Neural crest cell (in vitro differentiated cells): ENCODE measurements at places on chromosomes 7 and 10. TPM values are rescaled to one million over a fixed set of nuclear protein-coding genes. Genes with fewer than 3 reads are reported as not detected.

Gene PRKCQ
- total RNA-seq: 3.2 and 3.3 TPM in 2 replicates

DNA sequence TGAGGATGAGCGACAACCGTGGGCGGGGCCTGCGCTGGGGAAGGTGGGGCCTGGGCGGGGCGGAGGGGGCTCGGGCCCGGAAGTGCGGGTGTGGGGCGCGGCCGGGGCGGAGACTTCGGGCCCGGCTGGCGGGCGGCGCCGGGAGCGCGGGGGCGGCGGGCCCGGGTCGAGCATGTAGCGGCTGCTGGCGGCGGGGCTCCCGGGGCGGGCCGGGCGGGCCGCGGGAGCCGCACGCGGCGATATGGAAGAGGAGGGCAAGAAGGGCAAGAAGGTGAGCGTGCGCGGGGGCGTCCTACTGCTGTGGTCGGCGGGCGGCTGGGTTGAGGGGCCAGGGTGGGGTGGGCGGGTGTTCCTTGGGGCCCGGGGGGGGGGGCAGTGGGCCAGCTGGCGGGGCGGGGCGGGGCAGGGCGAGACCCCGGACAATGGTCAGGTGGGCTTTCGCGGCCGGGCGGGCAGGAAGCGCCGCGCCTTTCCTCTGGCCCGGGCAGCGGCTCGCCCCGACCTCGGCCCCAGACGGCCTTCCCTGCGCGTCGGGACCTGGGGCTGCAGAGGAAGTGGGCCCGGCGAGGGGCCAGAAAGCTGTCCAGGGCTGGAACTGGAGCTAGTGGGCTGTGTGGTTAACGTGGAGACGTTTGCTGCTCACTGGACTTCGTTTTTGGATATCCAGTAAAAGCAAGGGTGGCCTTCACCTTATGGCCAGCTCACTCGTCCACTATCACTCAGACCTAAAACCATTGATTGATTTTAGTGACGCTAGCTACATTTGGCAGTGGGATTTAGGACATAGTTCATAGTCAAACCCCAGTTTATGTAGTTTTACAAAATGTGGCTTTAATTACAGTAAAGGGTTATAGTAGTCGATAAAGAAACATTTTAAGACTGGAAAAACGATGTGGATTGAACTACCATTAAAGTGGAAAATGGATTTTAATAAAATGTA lies at the start of gene CCM2:
TSS of gene CCM2 (plus strand) at position 109 of the 940 bp plus-strand sequence. CDS start at position 242, 133 bp downstream.
- peak; percentile 39 for DNase-seq

DNA sequence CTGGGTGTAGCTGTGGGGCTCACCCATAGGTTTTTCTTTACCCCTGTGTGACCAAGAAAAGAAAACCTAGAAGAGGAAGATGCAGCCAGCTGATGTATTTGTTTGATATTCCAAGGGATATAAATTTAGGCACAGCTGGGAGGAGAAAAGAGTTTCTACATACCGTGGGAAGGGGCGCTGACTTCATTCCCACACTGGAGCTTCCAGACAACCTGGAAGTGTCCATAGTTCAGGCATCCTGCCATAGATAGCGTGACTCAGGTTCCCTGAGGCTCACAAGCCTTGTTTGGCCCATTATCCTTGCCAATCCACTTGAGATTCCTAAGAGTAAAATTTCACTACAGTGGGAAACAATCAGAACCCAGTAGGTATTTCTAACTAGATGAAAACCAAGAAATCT lies 371.7 kb upstream of the NRP1 start:
- DNase-seq: no peak

GRCh38 chr7:110448918-110449317 lies 642.0 kb upstream of the LRRN3 start:
- DNase-seq: no peak

DNA sequence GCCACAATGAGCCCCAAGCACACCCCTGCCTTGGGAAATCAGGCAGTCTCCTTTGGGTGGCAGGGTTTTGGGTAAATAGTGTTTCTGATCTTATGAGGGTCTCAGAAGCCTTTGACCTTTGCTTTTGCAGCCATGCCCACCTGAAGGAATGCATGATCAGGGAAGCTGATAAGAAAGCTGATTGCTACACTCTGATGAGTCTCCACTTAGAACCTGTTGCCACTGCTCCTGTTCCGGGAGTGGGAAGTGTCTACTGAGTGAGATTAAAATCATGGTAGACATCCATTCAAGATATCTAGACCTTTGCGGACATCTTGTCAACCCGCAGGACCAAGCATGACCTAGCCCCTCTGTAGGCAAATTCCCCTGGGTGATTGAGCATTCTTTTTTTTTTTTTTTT lies 282.6 kb downstream of the SKIDA1 start:
- no peak for DNase-seq

Gene TAS2R4
- 1.1 and 1.6 TPM in 2 replicates for total RNA-seq

GRCh38 chr10:49518982-49519578 lies 19.8 kb downstream of the ERCC6 start:
- DNase-seq: peak; percentile 44

- DNase-seq: no peak
These were observed 56.7 kb downstream of the MTPN start for GRCh38 chr7:135920478-135920877.

DNA sequence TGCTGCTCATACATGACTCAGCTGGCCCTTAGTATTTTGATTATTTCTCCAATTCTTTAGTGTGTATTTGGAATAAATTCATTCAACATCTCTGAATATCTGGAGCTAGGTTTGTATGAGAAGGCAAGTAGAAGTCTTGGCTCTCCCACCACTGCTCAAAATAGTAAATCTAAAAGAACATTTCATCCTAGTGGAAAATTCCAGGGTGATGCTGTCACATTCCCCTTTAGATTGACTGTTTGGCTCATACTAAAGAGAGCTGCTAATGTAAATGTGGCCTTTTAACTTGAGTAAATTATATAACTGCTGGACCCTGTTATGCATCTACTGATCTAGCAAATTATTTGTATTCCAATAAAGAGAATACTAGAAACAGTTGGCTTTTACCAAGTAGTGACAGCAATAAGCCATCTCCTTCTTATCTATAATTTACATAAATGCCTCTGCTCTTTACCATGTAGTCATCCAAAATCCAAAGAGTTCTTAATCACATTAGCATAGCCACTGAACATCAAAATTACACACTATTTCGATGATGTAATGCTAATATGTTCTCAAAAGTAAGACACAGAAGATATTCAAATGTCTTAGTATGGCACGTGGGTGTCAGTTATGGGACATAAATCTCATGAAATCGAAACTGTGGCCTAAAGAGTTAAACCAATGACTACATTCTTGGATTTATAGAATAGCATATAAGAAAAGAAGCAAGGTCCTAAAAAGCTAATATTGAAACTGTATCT lies 86.9 kb upstream of the KCND2 start:
- DNase-seq: no peak

DNA sequence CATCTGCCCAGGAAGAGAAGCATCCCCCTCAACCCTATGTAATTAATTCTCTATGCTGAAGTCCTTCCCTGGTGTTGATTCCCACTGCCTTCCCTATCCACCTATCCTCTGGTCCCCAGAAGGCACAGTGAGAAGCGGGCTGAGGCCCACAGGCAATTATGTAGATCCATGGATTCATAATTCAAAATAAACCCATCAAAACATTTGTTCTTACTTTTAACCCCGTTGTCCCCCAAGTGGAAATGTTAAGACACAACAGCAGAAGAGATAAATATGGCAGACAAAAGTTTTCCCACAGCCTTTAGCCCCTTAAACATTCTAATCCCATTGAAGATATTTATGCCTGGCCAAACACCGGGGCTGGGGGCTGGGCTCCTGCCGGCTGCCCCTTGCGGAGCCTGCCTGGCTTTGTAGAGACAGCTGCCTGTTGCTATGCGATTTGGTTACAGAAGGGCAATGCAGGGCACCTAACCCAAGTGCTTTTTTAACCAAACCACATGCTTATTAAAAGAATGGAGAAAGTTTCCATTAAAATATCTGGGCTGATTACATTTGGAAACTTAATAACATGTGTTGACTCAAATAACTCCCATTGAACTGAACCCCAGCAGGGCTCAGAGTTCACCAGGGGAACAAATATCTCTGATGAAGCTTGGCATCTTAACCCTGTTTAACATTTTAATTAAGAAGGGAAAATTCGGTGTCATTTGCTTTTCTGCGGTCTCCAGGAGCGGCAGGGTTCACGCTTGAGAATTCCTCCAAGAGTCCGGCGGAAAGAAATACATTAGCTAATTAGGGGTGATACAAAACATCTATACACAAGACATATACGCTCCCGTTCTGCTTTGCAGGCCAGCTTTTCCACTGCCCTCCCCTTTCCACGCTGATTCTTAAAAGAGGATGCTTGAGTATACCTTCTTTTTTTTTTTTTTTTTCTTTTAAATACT lies 110.8 kb upstream of the FGFR2 start:
- DNase-seq: no peak

DNA sequence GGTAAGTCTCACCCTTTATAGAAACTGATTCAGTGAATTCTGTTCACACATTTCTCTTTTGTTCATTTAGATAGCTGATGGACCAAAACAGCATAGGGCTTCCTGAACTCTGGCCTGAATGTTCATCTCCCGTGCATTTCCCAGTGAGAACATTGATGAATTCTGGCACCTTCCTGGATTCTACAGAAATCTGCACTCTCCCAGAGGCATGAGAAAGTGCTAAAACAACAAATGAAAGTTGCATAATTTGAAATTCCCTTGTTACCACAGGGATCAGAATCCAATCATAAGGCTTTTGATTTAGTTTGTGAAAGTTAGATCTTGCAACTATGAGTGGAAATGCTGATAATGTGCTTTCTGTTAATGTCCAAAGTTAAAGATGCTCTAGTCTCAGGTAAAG lies 29.7 kb upstream of the SCIN start:
- no peak for DNase-seq

GRCh38 chr7:134245253-134245652 lies 71.5 kb downstream of the SLC35B4 start:
- no peak for DNase-seq

GRCh38 chr10:72692994-72693781 lies 1.2 kb downstream of the MCU start:
- DNase-seq: peak; percentile 4

DNA sequence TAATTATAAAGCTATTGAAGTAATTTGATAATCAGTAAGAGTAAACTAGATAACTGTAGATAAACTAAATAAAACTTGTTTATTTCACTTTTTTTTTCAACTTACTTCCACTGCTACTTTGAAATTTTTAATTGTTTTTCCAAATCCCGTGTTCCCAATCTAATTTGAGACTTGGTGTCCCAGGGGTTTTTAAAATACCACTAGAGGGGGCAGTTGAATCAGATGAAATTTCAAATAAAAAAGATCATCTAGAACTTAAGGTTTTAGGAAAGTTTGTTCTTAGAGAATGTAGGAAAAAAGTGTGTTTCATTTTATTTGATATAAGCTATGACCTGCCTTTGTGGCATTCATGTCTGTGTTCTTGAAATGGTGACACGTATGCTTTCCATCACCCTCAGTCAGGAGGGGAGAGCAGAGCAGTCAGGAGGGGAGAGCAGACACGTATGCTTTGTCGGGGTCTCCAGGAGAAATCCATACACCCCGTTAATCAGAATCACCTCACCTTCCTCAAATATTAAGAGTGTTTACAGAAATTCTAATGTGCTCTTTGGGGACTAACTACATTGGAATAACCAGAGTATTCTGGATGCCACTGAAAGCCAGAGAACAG lies 49.9 kb downstream of the C10orf67 start:
- DNase-seq: no peak

DNA sequence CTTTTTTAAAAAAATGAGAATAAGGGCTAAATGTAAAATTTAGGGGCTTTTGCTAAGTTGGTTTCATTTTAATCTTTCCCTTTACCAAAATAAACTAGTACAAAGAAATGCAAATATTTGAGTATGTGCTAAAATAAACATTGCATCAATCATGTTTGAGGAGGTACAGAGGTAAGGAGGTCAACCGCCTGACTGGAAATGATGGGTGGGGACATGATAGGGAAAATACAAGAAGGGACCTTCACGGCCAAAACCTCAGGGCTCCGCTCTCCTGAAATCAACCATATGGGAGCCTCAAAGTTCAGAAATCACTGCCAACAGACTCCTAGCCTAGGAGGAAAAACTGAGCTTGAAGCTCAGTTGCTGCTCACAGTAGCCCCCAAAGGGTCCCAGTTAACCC lies 207.6 kb downstream of the AHR start:
- no peak for DNase-seq

- no peak for DNase-seq
These were observed 279.8 kb upstream of the CACNA2D1 start for GRCh38 chr7:82723411-82723810.

- DNase-seq: no peak
These were observed 269.0 kb downstream of the ARHGAP12 start for GRCh38 chr10:31659665-31660064.

DNA sequence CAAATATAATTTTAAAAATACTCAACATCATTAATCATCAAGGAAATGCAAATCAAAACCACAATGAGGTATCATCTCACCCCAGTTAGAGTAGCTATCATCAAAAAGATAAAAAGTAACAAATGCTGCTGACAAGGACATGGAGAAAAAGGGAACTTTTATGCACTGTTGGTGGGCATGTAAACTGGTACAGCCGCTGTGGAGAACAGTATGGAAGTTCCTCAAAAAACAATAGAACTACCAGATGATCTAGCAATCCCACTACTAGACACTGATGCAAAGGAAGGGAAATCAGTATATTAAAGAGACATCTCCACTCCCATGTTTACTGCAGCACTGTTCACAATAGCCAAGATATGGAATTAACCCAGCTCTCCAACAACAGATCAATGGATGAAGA lies 384.5 kb downstream of the PLXDC2 start:
- DNase-seq: no peak

GRCh38 chr10:88879534-88880281 lies at the start of gene STAMBPL1:
STAMBPL1 (plus strand) TSS chr10:88880245; CDS start chr10:88901709, 21,464 bp downstream.
- no peak for DNase-seq

DNA sequence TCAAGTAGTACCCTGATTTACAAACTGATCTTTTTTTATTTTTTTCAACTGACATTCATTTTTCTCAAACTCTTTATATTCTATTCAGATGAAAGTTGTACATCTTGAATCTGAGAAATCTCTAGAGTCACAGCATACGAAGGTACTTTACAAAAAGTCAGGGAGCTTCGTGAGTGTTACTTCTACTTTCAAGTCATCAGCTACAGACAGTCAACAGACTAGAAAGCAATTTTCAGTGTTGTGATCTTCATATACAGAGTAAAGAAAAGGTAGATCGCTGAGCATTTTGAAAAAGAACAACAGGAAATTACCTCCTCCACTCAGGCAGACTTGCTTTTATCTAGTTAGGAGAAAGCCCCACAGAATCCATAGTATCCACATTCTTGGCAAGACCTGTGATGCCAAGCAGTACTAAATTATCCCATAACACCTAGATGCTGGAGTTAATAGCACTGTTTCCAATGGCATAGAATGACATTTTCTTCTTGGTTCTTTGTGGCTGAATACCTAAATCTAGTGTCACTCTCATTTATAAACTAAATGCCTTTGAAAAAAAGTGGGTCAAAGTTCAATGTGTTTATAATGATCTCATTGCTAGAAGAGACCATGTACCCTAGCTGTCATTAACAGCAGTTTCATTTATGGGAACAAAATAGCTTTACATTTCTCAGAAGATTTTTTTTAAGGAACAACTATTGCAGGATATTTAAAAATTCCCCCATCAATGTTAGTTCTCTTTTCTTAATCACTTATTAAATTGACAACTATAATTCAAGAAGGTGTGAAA lies 12.0 kb upstream of the ZNF800 start:
- DNase-seq: no peak

Gene LLCFC1
- not detected in 2 replicates for total RNA-seq

GRCh38 chr7:30448461-30449189 lies 30.0 kb downstream of the NOD1 start:
- DNase-seq: no peak
